ENCODE measurements at places on chromosomes 2 and 18.
A peak's percentile ranks its signal among the peaks of the same experiment; 100 is the strongest.

DNA sequence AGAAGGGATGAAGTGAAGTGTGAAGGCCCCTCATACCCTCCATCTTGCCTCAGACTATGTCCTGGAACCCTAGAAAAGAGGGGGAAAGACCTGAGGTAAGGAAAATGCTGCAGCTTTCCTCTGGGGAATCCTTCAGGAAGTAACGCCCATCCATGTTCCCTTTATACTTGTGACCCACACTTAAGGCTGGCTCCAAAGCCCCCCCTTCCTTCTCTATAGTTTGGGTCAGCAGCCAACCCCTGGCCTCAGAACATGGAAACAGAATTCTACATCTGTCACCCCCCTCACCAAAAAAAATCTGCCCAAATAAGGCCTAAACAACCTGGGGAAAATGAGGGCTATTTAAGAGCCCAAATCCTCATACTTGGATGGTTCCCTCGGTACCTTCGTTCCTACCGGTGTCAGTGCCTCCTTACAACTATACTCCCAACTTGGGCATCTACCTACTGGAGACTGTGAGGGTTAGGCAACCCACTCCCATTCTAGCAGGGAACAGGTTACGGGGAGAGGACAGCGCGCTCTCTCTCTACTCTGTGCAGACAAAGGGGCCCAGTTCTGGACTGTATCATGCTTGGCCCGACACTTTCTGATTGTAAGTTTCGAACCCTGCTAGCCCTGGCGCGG lies 689 bp downstream of the OST4 start:
- no peak for DNase-seq

- DNase-seq, result no peak
These were observed 57.9 kb downstream of the NCK2 start for GRCh38 chr2:105802587-105802986.

- DNase-seq, result no peak
These were observed 31.3 kb upstream of the PTPN4 start for GRCh38 chr2:119728421-119728820.

DNA sequence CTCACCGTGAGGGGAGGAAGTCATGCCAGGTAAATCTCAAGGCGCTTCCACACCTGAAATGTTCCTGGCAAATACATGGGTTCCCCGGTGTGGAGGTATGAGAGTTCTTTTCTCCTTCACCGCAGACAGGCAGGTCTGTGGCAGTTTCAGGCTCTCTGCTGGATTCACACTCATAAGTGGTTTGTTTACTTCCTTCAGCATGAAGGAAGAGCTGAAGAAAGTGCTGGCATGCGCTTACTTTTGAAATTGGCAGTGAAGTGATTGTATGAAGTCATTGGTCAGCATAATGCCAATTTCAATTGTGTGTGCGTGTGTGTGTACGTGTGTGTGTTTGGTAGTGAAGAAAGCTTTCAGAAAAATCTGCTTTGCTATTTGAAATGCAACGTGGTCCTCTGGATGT lies 43.4 kb downstream of the RNF144A start:
- peak; percentile 57 for DNase-seq

- no peak for DNase-seq
These were observed 36.9 kb downstream of the HJURP start for GRCh38 chr2:233817361-233817911.

DNA sequence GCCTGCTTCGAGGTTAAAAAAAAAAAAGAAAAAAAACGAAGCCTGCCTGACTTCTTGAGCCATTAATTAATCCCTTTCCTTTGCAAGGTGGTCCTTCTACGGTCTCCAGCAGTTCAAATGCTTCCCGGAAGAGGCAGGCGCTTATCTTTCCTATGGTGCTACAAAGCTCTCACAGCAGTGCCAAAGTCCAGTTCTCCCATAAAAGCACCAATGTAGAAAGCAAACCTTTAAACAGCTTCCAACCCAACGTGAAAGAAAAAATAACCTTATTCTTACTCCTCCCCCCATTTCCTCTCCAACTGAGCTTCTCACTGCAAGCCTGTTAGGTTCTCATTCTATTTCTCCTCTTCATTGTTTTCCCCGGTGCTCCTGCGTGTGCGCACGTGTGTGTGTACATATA lies 317.4 kb upstream of the SOX11 start:
- DNase-seq, result no peak

DNA sequence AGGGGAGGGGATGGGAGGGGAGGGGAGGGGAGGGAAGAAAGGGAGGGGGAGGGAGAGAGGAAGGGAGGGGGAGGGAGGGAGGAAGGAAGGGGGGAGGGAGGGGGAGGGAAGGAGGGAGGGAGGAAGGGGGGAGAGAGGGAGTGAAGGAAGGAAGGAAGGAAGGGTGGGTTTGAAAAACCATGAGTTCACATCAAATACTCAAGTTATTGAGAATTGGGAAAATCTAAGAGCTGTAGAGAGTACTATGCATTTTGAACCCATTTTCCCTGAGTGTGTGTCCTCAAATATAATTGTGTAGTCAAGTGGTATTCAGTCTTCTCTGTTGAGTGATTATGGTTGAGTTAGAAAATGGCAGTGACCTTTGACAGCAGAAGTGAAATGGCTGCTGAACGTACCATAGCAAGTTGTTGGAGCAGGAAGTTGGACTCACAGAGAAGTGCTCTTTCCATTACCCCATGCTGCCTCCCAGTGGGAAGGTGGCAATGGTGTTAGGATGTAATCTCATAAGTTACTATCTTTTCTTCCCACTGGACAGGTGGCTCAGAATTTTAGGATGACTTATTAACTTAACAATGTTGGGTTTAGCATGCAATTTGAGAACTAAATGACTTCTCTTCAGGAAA lies 214.6 kb downstream of the SETBP1 start:
- peak; percentile 11 for DNase-seq

DNA sequence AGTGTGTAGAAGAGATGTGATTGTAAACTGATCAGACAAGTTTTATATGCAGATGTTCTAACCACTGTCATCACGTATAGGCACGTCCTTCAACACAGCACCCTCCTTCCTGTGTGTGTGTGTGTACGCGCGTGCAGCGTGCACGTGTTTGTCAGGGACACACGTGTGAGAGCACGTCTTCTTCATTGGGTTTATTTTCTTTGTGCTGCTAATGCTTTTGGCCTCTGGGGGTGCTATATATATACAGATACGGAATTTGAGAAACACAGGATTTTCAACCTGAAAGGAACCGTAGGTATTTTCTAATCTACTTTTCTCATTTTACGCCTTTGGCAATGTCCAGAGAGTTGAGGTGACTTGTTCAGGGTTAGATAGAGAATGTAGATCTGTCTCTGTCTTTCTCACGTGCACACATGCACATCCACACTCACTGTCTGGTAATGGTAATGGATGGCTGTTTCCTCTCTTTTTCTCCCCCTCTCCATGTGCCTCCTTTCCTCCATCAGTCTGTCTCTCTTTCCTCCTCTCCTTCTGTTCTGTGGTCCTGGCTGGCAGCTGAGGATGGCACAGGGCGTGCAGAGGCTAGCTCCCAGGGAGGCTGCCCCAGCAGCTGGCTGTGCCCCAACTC lies 13.4 kb upstream of the CELF4 start:
- peak; percentile 8 for DNase-seq

GRCh38 chr2:120343433-120344105 lies 2.4 kb upstream of the INHBB start:
- peak; percentile 74 for DNase-seq

- DNase-seq, result no peak
These were observed 5.9 kb upstream of the CETN1 start for GRCh38 chr18:574149-574860.

- DNase-seq, result no peak
These were observed 1.7 kb downstream of the ECEL1 start for GRCh38 chr2:232485757-232486557.

DNA sequence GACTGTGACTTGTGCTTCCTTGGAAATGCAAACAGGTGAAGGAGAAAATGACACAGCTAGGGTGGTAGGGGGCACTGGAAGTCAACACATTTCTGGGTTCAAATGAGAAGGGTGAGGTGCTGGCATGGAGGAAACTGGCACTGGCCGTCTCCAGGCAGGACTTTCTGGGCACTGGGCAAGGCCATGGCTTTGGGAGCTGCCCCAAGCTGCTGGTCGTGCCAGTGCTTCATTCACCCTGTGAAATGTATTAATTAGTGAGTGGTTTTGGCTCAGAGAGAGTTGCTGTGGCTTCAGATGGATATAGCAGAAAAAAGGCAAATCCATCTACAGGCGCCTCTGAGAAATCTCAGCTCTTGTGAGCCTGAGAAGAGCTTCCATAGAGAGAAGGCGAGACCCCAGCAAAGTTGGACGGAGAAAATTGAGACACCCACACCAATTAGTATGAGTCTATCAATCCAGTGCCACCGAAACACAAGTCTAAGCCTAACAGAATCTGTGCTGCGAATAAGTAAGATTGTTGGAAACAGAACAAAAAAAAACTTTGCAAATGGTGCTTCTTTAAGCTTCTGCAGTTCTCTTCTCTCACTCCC lies 202.1 kb upstream of the TNP1 start:
- no peak for DNase-seq

All from MG63 (cell line).